ENCODE measurements at places on chromosomes 16 and 17. TPM values are rescaled to one million over a fixed set of nuclear protein-coding genes. Genes with fewer than 3 reads are reported as not detected.
A peak's percentile ranks its signal among the peaks of the same experiment; 100 is the strongest.

DNA sequence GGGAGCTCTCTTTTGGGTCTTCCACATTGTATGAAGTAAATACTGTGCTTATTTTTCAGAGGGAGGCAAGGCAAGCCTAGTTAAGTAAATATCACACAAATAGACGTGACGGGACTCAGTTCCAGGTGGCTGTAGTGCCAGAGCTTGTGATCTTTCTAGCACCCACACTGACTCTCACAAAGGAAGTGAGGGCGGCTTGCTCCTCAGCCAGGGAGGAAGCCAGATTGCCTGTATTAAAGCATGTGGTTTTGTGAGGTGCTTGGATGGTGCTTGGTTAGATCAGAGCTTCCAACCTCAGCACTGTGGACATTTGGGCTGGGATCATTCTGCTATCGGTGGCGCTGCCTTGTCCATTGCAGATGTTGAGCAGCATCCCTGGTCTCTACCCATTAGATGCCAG, 80.1 kb downstream of the VAT1L start:
- H3K36me3 ChIP-seq = no peaks in the 10 kb centered on the region
- H3K4me3 ChIP-seq = no peak overlapping the region
- H3K4me1 ChIP-seq = no peaks in the 10 kb centered on the region
- no peak for DNase-seq

DNA sequence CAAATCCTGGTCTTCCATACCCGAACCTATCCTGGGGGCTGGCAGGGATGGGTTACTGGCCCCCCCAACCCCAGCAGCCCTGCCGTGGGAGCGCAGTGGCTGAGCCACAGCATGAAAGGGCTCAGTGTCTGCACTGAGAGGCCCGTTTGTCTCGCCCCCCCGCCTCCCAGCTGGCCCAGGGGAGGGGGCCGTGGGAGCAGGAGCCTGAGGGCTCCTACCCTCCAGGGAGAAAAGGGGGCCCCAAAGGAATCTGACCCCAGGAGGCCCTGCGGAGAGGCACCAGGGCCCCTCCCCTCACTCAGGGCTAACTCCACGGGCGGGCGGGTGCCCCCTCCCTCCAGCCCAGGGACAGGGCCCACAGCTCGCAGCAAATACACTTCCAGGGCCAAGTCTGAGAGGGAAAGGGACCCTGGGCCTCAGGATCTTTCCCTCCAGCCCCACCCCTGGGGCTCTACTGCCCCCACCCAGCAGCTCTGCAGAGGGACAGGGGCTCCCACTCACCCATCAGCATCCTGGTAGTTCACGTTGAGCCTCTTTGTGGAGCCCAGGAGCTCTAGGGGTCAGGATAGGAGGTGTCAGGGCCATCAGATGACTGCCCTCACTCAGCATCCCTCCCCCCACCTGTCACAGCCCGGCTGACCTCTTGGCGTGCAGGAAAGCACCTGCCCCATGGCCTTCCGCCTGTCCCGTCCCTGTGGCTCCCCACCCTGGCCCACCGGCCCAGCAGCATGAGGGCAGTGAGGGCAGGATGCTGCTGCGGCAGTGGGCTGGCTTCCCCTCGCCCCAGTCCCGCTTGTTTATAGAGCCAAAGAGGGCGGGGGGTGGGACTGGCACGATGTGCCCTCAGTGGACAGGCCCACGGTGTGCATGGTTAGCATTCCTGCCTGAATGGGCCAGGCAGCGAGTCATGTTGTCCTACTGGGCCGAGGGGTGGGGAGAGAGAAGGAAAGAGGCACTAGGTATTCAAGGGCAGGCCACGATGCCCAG, 7.3 kb downstream of the CASKIN2 start:
- H3K27ac ChIP-seq = no peak overlapping the region
- peaks cover 4% of the 10 kb centered on the region for H3K36me3 ChIP-seq
- H3K27me3 ChIP-seq = no peaks in the 10 kb centered on the region
- DNase-seq = no peak
- no peak overlapping the region for H3K4me3 ChIP-seq
- H3K4me1 ChIP-seq = peaks cover 4% of the 10 kb centered on the region

- no peaks in the 10 kb centered on the region for H3K4me1 ChIP-seq
- no peak overlapping the region for H3K27ac ChIP-seq
- no peaks in the 10 kb centered on the region for H3K27me3 ChIP-seq
- no peaks in the 10 kb centered on the region for H3K36me3 ChIP-seq
These were observed 271.0 kb upstream of the TBX2 start for GRCh38 chr17:61128661-61129115.

DNA sequence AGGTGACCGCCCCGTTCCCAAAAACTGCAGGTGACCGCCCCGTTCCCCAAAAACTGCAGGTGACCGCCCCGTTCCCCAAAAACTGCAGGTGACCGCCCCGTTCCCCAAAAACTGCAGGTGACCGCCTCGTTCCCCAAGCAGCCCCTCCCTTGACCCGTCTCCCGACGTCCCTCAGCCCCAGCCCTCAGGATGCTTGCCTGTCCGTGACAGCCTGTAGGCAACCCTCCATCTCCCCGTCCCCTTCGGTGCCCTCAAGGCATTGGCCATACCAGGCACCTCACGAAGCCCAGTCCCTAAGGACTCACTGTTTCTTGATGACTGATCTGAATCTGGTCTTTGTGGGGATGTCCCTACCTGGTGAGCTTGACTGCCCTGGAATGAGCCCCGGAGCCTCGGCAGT, 25.1 kb downstream of the SGSM2 start:
- no peak overlapping the region for H3K4me3 ChIP-seq
- H3K27me3 ChIP-seq = no peaks in the 10 kb centered on the region
- H3K36me3 ChIP-seq = no peaks in the 10 kb centered on the region
- H3K27ac ChIP-seq = no peak overlapping the region

DNA sequence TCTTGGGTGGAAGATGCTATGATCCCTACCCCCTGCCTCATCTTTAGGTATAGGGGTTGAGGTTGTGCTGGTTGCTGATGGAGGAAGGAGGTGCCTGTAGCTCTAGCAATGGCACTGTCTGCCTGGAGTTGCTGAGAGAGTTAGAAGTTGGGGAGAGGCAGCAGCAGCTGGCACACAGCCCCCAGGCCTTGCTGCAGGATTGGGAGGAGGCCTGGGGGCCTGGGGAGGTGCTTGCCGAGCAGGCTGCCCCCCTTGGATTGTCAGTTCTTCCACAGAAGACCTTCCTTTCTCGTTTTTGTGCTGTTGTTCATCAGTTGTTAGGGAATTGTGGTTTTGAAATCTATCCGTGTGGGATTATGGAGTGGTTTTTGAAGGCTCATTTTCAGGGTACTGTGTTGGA, 52.9 kb downstream of the SEC14L1 start:
- DNase-seq = no peak
- H3K4me3 ChIP-seq = no peak overlapping the region
- no peaks in the 10 kb centered on the region for H3K27me3 ChIP-seq

GRCh38 chr17:20157001-20157310, 147.8 kb downstream of the SPECC1 start:
- H3K36me3 ChIP-seq = no peaks in the 10 kb centered on the region
- H3K27ac ChIP-seq = peak overlapping the region; percentile 94
- DNase-seq = peak; percentile 44

GRCh38 chr17:42018339-42018738, 1.1 kb upstream of the DNAJC7 start:
- H3K4me3 ChIP-seq = peak overlapping the region; percentile 95
- H3K36me3 ChIP-seq = 0 out of 2 replicates have a peak, but pooled peaks cover 3% of the 10 kb centered on the region
- H3K27me3 ChIP-seq = no peaks in the 10 kb centered on the region
- H3K27ac ChIP-seq = peak overlapping the region; percentile 99
- DNase-seq = no peak

DNA sequence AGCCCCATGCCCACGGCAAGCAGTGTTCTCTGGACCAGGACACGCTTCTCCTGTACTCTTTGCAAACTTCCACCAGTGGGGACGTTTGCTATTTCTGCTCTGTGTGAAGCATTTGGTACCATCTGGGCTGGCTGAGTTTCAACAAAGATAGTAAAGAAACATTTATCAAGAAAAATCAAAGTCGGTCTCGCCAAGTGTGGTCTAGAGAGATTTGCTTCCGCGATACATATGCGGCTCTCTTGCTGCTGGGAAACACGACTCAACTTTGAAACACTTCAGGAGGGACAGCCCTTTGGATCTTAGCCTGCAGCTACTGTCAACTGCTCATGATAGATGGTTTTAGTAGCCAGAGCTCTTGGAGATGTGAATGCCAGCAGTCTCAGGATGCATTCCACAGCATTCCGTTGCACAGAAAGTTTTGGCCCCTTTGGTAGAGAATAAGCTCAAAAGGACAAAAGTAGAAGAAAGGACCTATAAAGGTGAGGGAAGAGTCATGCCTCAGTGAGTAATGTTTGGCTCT, 168.2 kb upstream of the CACNG3 start:
- DNase-seq = no peak
- H3K4me3 ChIP-seq = no peak overlapping the region
- H3K27ac ChIP-seq = no peak overlapping the region
- H3K4me1 ChIP-seq = no peaks in the 10 kb centered on the region
- no peaks in the 10 kb centered on the region for H3K36me3 ChIP-seq

DNA sequence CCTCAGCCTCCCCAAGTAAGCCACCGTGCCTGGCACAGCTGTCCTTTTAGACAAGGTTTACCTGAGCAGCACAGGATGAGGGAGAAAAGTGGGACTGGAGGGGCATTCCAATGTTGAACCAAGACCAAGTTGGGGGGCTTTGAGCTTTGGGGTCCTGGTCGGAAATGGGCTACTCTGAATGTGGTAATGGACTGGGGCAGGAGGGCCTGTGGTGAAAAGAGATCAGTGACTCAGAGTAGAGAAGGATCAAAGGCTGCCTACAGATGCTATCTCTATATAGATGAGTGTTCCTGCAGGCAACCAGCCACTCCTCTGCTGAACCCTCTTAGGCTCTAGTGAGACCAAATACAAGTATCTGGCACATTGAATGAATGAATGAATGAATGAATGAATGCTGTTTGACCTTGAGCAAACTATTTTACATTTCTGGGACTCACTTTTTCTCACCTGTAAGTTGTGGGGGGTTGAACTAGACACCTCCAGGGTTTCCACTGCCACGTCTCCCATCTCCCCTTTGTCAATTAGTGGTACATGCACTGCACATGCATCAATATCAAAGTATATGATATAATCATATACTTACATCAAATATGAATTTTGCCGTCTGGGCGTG, 26.3 kb upstream of the ETV4 start:
- no peaks in the 10 kb centered on the region for H3K27me3 ChIP-seq
- H3K4me3 ChIP-seq = no peak overlapping the region
- no peak overlapping the region for H3K27ac ChIP-seq
- no peak for DNase-seq
- H3K36me3 ChIP-seq = no peaks in the 10 kb centered on the region

DNA sequence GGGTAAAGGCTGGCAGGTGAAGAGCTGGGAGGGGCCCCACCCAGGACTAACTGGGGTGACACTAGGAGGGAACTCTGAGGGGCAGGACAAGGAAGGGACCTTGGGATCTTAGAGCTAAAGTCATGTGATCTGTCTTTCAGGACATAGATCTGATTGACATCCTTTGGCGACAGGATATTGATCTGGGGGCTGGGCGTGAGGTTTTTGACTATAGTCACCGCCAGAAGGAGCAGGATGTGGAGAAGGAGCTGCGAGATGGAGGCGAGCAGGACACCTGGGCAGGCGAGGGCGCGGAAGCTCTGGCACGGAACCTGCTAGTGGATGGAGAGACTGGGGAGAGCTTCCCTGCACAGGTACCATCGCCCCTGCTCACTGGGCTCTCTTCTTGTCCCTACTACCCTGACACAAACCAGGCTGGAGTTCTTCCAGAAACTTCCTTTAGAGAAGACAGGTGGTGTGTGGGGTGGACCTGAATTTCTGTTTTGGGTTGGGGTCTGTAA, 8.1 kb downstream of the NFE2L1 start:
- peaks cover 33% of the 10 kb centered on the region for H3K36me3 ChIP-seq
- DNase-seq = no peak
- H3K27ac ChIP-seq = peak overlapping the region; percentile 97
- no peaks in the 10 kb centered on the region for H3K27me3 ChIP-seq
- no peak overlapping the region for H3K4me3 ChIP-seq
- H3K4me1 ChIP-seq = peaks cover 25% of the 10 kb centered on the region

DNA sequence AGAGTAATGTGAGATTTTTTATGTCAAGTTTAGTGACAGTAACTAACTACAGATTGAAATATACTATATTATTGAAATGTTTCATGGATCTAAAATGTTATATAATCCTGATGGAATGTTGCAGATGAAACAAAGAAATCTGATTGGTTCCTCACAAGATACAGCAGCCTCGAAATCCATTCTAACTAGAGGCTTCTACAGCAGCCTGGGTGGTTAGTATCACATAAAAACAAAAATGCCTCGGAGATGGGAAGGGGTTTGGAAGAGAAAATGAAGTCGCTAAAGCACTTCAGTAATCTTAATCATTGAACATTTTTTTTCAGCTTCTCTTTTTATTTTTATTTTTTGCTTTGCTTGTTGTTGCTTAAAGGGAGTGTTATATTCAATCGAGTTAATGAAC, 75.2 kb downstream of the TANC2 start:
- H3K36me3 ChIP-seq = no peaks in the 10 kb centered on the region
- H3K27me3 ChIP-seq = no peaks in the 10 kb centered on the region
- no peaks in the 10 kb centered on the region for H3K4me1 ChIP-seq
- no peak overlapping the region for H3K4me3 ChIP-seq
- H3K27ac ChIP-seq = no peak overlapping the region
- DNase-seq = no peak

DNA sequence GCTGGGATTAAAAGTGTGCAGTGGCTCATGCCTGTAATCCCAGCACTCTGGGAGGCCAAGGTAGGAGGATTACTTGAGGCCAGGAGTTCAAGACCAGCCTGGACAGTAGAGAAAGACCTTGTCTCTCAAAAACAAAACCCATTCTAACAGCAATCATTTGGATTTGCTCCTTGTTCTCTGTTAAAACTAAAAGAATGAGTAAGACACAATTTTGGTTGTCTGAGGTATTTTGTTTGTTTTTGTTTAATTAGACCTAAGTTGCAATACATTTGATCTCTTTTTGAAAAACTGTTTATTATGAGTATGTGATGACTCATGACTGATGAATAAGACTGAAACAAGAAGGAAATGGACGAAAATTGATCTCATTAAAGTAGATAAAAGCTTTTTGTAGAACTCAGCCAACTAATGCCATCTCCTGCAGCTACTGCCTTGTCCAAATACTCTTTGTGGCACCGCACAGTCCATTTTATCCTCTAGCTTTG, 29.0 kb downstream of the GLG1 start:
- no peaks in the 10 kb centered on the region for H3K36me3 ChIP-seq
- no peaks in the 10 kb centered on the region for H3K27me3 ChIP-seq

GRCh38 chr17:38636054-38636453, 30.3 kb upstream of the SRCIN1 start:
- H3K4me1 ChIP-seq = no peaks in the 10 kb centered on the region
- H3K27me3 ChIP-seq = no peaks in the 10 kb centered on the region
- no peak overlapping the region for H3K4me3 ChIP-seq

GPR179 gene
- total RNA-seq = 0.05 TPM

CNGB1 gene
- total RNA-seq = not detected

PPM1E gene
- total RNA-seq = 0.09 TPM

BBS2 gene
- 27.7 TPM for total RNA-seq

AXIN1 gene
- 34.5 TPM for total RNA-seq

MYCBPAP gene
- 1.3 TPM for total RNA-seq

GLTPD2 gene
- 15.6 TPM for total RNA-seq
